ENCODE measurements at places on chromosomes 6 and 20.

DNA sequence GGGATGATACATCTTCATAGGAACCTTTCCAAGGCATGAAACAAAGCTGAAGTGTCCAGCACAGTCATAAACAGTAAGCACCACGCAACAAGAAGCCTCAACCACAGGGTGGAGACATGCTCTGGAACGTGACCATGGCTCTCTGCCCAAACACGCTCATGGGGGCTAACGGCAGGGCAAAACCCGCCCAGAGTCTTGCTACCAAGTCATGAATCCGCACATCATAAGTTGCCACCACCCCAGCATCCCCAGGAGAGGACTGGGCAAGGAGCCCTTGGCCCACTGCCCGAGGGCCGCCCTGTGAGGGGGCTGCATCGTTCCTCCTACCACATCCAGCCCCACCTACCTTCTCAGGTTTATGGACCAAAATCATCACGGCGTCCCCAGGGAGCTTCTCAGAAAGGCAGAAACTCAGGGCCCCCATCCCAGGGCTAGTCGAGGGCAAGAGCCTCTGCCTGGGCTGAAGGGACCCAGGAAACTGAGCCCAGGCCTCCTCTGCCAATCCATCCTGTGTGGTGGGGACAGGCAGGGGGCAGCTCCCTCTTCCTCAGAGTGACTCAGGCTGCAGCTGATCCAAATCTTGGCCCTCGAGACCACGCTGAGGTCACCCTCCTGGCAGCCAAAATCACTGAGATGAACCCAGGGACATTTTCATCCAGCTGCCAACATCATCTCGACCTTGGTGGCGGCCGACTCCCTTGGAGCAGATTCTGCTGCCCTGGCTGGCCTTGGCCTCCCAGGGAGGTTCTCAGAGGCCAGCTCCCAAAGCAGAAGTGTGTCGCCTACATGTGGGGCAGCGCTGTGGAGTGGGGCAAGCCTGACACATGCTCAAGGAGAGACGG lies 42.6 kb downstream of the BMP7 start:
- DNase-seq = no peak

GRCh38 chr20:25279403-25279802 lies 31.5 kb downstream of the PYGB start:
- no peak for DNase-seq

GRCh38 chr20:53019464-53019863 lies 47.3 kb downstream of the TSHZ2 start:
- DNase-seq = no peak

DNA sequence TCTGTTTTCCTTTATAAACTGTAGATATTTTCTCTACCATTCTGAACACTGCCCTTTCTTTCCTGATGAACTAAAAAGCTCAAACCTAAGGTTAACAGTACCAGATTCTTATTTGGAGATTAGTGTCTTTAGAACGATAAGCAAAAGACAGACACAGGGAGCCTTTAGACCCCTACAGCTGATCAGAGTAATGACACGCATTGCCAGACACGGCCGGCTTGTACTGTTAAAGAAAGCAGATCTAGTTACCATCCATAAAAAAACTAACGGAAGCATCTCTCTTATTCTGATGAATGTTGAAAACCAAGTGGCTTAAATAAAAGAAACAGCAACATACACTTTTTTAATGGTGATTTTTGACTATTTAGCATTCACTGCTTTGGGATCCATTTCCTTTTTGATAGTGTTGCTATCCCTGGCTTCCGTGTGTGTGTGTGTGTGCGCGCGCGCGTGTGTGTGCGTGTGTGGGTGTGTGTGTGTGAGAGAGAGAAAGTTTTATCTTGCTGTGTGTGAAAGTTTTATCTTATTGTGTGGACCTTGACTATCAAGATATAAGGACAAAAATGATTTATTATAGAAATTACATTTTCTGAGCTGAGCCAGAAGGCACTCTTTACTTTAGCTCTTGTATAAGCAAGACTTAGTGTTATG lies 95.6 kb upstream of the SLC35B3 start:
- DNase-seq = no peak

DNA sequence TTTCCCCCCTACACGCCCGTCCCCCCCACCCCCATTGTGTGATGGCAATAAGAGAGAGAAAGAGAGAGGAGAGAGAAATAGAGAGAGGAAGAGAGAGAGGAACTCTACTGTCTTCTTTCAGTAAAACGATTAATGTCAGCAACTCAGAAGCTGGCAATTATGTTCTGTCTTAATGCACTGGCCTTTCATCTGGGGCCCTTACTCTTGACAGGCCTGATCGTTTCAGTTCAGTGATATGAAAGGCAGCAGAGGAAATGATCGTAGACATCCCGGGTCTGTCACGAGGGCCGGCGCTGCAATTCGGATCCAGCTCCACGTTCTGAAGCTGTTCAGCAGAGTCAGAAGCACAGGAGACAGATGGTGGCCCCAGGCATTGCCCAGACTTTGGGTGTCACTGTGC lies 308.9 kb downstream of the ZNF217 start:
- DNase-seq = no peak

- peak; percentile 86 for DNase-seq
These were observed 97.5 kb downstream of the CDH26 start for GRCh38 chr20:60055740-60056139.

DNA sequence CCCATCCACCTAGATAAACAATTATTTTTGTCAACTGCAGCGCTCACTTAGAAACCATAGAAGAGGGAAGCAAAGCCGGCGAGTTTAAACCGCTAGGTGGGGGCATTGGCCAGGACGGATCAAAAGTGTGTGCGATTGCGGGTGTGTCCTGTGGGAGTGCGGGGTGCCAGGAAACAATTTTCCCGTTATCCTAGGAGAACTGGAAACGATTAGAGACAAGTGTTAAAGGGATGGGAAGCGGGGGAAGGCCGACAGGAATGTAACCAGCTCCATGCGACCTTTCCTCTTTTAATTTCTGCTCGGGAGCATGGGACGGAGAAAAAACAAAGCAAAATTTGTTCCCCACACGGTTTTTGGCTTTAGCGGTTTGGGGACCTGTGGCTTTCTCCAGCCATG lies 2.8 kb upstream of the HTR1B start:
- DNase-seq = peak; percentile 15

GRCh38 chr6:128209771-128210170 lies 308.9 kb upstream of the THEMIS start:
- DNase-seq = no peak

GRCh38 chr20:51507216-51508036 lies 35.1 kb downstream of the NFATC2 start:
- DNase-seq = no peak

GRCh38 chr6:142469220-142469619 lies 167.4 kb downstream of the ADGRG6 start:
- DNase-seq = no peak

DNA sequence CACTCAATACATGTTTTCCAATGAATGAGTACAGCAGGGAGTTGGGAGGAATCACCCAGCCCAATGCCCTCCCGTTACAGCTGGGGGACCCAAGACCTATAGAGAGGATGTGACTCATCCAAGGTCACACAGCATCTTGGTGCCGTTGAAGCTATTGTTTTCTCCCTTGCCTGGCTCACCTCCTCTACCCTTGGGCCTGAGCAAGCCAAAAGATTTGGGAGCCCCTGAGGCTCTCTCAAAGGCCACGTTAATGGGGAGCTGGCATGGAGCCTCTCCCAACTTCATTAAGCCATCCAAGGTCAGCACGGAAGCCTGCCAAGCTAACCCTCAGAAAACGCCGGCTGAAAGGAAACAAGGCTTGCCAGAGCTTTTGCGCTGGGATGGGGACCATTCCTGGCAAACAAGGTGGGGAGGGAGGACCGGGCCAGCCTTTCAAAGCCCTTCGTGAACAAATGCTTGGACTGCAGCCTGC lies 30.4 kb downstream of the KCNB1 start:
- no peak for DNase-seq

GRCh38 chr6:145214570-145214969 lies 520.8 kb downstream of the EPM2A start:
- DNase-seq = peak; percentile 50

- DNase-seq = no peak
These were observed 69.4 kb downstream of the FYN start for GRCh38 chr6:111803804-111804203.

DNA sequence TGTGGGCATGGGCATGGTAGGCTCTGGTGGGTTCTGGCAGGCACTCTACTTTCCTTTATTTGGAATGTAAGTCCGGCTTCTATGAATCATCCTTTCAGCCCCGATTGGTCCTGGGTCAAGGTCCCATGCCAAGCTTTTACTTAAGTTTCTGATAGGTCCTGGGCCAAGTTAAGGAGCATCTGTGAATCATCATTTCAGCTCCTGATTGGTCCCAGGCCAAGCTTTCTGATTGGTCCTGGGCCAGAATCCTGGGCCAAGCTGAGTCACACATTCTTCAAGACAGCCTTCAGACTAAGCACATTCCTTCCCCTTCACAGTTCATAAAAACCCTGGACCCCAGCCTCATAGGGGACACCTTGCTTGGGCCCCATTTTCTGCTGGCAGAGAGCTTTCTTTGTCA lies 231.0 kb upstream of the EYS start:
- DNase-seq = no peak

GRCh38 chr6:37368961-37369320 lies 15.2 kb downstream of the RNF8 start:
- no peak for DNase-seq

GRCh38 chr20:48178633-48179032 lies 393.4 kb upstream of the SULF2 start:
- DNase-seq = no peak

DNA sequence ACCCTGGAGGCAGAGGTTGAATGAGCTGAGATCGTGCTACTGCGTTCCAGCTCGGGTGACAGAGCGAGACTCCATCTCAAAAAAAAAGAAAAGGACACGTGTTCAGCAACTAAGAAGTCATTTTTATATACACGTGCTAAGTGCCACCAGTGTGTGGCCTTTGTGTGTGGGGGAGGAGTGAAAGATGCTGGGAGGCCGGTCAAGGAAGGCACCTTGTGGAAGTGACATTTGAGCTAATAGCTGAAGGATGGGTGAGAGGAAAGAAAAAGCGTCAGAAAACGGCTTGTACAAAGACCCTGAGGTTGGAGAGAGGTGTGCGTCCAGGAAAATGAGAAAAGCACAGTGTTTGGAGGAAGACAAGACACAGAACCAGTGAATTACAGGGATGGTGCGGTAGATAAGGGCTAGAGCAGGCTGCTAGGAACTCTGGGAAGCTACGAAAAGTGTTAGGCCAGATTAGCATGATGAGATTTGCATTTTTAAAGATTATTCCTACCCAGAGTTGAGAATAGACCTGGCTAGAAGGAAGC lies 11.6 kb downstream of the RREB1 start:
- DNase-seq = no peak

- DNase-seq = no peak
These were observed 13.0 kb downstream of the CFAP61 start for GRCh38 chr20:20065361-20065760.

- no peak for DNase-seq
These were observed 1166.0 kb upstream of the GJE1 start for GRCh38 chr6:140966676-140967075.

DNA sequence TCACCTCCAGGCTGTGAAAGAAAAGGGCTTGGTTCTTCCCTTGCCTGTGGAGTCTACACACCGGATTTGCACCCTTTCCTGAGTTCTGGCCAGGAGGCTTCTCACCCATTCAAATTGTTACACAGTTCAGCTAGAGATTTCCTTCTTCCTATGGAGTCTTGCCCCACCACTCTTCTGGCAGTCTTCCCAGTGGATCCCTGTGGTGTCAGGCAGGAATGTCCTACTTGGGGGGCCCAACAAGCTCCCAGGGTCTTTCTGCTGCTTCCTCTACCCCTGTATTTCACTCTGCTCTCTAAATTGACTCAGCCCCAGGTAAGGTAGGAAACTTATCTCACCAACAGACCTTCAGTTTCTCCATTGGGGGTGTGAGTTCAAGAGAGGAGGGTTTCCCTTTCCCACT lies 14.0 kb upstream of the CST9L start:
- no peak for DNase-seq

DNA sequence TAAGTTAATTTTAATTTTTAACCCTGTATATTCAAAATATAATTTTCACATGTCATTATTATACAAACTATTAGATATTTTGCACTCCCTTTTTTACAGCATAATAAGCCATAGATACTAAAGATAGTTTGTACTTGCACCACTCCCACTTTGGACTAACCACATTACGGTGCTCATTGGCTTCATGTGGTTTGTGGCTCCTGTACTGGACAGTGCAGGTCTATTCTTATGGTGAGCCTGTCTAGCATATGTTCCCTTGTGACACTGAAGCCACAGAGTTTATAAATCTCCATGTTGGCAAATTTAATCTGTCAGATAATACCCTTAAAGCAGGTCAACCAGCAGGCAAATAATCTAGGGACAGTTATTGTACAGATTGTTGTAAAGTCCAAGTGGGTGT lies 354.4 kb upstream of the KCNQ5 start:
- DNase-seq = no peak

Measured in activated CD4-positive, alpha-beta T cell treated with anti-CD3 and anti-CD28 coated beads, Interleukin-2, amount 50 U/mL, for 16 hours (primary cell).